Stimulated activated CD4-positive, alpha-beta T cell treated with anti-CD3 and anti-CD28 coated beads, TNF-alpha, amount 100 ng/mL, for 48 hours (primary cell): ENCODE measurements at places on chromosomes 7 and 10.
A peak's percentile ranks its signal among the peaks of the same experiment; 100 is the strongest.

DNA sequence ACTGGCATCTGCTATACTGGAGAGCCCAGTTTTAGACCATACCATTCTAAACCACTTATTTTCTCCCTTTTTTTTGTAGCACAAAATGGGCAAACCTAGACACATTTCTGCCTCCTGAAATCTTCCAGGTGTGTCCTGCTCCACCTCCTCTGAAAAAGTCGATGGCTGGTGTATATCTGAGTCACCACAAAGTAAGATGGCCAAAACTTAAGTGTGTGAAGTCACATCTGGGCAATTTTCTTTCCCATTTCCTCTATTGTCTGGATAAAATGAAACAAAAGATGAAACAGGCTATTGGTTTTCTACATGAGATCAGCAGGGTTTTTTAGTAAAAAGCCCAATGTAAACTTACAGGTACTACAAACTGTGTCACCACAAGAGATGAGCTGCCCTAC, 65.5 kb downstream of the OSBPL3 start:
- no peak for DNase-seq

DNA sequence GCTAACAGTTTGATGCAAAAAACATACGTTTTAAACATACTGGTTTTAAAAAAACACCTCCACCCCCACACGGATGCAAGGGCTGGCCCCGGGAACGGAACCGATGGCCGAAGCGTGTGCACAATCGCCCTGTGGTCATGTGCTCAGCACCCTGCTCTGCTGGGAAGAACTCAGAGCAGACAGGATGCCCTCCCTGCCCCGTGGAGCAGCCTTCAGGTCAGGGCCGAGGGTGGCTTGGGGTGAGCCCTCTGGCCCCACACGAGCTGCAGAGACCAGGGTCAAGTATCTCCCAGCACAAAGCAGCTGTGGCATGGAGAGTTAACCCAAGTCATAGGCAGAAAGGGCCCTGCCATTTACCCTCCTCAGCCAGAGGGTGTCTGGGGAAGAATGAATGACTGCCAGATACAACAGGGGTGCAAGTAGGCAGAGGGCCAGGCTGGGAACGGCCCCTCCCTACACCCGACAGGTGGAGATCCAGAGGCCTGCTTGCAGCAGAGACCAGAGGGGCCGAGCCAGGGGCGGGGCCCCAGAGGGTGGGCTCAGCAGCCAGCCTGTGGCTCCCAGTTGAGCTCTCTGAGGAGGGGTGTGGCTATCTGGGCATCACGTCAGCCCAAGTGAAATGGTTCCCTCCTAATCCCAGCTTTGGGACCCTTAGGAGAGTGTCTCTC, 56.8 kb downstream of the ZRANB1 start:
- no peak for DNase-seq

DNA sequence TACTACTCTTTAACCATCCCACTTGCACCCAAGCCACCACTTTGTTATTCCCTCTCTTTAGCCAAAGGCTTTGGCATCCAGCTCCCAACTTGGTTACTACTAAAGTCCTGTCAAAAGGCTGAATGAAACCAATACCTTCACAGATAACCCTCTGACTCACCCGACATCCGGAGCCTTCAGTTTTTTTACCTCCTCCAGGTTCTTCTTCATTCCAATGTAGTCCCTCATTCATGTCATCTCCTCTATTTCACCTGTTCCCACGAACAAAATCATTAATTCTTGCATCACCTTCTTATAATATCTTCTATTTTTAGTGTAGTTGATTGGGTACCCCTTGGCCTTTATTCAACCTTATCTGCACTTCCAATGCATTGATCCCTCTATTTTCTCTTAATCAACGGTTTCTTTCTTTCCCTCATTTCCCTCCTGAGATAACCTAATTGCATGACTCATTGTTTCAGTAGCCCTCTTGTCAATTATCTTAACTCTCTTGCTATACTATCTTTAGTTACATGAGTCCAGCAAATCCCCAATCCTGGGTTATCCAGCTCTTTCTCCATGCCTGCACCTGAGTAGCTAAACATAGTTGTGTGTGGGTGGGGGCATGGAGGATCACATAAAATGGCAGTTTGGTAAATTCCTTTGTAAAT, 87.2 kb upstream of the COL1A2 start:
- no peak for DNase-seq

DNA sequence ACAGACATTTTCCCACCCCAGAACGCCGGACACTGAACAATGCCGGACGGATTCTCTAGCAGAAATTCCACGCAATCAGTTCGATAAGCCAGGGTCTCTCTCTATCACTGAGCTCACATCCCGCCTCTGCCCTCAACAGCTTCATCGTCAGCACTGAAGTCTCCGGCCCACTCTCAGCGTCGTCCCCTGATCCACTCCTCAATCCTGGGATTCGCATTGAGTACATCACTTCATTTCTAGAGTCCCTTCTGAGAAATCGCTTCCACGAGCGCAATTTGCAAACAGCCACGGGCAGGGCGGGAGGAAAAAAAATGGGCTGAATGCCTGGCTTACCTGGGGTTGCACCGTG, 365 bp downstream of the YME1L1 start:
- DNase-seq = no peak

GRCh38 chr10:132624847-132625471, 87.4 kb downstream of the INPP5A start:
- DNase-seq = no peak

- no peak for DNase-seq
These were observed 19.1 kb downstream of the DENND2A start for GRCh38 chr7:140621401-140622021.

DNA sequence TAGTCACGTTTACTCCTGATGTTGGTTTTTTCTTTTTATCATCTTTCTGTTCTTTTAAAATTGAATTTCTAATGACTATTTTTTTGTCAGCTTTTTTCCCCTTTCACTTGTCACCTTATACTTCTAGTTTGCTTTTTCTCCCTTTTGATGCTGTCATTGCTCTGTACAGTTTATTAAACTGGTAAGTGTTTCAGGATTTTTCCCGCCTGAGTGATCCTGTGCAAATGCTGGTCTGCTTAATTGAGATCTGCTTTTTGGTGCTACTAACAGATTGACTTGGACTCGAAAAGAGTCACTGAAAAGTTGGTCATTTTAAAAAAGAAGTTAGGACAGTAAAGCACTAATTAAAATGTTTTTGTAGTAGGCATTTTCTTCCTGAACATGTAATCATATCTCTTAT, 95.2 kb downstream of the PHTF2 start:
- DNase-seq = no peak

GRCh38 chr7:55622241-55622640, 49.9 kb upstream of the VOPP1 start:
- no peak for DNase-seq

DNA sequence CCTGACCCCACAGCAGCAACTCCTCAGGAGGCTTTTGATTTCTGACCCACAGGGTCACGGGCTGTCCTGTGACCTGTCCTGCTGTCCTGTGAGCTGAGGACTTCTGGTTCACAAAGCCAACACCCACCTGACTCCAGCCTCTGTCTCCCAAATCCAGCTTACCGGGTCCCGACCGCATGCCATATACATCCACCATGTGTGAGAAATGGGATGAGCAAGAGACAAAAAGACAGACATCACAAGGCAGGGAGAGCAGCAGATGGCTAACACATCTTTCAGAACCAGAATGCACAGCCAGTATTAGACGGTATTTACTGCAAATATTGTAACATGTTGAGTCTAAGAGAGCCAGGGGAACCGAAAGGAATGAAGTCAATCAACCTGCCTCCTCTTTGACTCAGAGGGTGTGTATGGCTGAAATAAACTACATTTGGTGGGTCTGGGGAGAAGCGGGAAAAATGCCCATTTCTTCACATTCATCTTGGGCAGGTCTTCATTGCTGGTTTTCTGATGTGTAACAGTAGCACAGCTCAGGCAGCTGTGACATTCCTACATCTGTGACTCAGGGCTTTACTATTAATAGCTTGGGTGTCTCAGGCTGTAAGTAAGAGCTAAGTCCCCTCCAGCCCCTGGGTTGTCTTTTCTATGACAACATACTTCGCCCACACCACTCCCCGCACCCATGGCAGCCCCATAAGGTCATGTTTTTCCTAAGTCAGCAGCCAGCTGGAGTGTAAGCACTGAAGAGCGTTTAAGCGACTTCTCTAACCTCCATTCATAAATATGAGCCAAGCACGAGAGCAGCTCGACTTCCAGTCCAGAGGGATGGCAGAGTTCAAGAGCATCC, 25.0 kb downstream of the ABLIM1 start:
- DNase-seq = no peak

DNA sequence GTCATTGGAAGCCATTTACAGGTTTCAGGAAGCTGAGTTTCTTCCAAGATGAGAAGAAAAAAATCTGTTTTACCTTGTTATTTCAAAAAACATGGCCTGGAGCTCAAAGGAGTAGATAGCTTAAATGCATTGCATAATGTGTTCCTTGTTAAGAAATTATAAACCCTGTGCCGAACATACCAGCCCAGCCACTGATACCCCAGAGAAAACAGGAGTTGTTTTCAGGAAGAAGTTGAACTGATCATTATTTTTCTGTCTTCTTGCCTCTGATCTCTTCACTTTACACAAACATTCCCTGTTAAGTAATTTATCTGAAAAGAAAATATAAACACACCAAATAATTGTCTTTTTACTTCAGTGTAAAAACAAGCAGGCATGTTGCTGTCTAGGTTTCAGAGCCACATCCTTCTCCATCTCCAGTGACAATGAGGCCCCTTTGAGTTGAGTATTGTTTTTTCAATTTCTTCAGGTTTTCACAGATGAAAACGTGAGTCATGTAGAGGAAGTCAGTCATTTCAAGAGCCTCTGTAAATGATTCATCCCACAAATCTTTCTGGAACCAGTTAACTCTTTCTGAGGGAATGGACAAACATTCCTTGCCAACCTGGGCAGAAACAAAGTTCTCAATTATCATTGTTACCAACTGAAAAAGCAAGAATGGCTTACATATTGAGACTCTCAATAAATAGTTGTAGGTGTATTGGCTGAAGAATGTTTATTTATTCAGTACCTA, 244.2 kb downstream of the IPMK start:
- DNase-seq = no peak

DNA sequence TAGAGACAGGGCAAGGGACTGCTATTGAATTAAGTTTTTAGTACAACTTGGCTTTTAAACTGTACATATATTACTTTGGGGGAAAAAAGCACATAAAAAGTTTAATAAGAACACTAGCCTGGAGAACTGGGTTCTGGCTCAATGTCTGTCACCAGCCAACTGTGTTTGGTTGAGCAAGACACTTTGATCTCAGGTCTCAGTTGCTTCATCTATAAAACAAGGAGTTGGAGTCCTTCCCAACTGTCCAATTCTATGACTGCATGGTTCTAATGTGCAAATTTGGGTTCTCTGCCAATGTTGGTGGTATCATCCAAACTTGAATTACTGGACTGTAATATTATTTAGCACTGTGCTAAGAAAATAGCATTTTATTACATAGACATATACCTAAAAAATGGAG, 50.3 kb downstream of the ATXN7L1 start:
- no peak for DNase-seq

DNA sequence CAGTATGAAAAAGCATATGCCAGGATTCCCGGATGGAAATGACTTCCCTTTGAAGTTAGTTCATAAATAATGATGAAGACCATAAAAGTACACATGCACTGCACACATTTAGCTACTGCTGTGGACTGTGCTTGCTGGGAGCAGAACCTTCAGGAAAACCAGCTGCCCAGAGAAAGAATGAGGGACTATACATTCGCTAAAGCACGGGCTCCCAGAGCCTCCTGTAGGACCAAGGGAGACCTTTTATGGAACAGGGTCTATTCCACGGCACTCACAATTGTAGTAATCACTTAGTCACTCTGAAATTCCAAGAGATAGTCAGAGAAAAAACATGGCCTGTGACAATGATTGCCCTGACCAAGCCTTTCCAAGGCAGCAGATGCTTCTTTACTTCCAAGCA, 24.1 kb downstream of the SORCS3 start:
- no peak for DNase-seq

- DNase-seq = no peak
These were observed 37.3 kb downstream of the ADRA2A start for GRCh38 chr10:111113961-111114757.

GRCh38 chr7:154906736-154907355, 96.1 kb downstream of the PAXIP1 start:
- no peak for DNase-seq

DNA sequence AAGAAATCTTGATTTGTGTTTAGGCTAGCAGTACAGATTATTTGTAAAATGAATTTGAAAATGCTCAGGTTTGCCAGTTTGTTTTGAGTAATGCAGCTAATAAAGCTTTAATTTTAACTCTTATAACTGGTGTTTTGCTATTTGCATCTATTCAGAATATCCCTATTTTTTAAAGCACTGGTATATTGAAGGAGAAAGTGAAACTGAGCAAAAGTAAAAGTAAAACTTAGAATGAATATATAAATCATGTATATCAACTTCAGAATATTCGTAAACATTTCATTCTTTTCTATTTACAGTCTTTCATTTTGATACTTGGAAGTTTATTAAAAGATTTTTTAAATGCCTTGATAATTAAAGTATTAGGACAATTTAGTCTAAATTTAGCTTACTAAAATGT, 26.2 kb downstream of the TASOR2 start:
- DNase-seq = no peak

- peak; percentile 48 for DNase-seq
These were observed 46.0 kb downstream of the ZNF777 start for GRCh38 chr7:149414745-149415390.

- no peak for DNase-seq
These were observed 162.1 kb upstream of the NOBOX start for GRCh38 chr7:144565586-144565985.

DNA sequence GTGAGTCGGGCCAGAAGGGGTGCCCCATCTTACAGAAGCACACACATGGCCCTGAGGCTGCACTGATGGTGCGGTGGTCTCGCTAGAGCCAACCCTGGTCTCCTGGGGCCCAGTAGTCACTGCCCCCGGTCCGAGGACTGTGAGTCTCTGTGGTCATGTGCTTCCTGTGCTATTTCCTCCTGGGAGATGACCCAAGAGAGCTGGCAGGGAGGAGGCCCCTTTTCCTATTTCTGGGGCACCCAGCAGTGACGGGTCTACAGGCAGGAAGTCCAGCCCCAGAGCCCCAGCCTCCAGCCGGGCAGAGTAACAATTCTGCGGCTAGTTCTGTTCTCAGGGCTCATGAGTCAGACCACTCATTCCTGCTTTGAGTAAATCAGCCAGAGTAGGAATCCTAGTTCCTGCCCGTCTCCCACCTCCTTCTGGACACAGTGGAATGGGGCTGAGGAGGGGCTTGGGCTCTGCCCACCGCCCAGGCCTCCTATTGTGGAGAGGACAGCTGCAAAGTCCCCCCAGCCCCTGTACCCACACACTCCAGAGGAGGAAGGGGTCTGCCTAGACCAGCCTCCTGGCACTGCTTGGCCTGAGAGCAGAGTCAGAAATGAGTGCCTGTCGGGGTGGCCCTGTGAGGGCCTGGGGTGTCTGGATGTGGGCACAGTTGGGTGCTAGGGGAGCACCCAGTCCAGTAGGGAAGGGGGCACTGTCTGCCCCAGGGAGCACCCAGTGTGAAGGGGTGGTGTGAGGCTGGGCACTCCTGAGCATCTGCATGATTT, 80.5 kb upstream of the PPIF start:
- no peak for DNase-seq
